ENCODE measurements at places on chromosomes 5 and 9. TPM values are rescaled to one million over a fixed set of nuclear protein-coding genes. Genes with fewer than 3 reads are reported as not detected.

DNA sequence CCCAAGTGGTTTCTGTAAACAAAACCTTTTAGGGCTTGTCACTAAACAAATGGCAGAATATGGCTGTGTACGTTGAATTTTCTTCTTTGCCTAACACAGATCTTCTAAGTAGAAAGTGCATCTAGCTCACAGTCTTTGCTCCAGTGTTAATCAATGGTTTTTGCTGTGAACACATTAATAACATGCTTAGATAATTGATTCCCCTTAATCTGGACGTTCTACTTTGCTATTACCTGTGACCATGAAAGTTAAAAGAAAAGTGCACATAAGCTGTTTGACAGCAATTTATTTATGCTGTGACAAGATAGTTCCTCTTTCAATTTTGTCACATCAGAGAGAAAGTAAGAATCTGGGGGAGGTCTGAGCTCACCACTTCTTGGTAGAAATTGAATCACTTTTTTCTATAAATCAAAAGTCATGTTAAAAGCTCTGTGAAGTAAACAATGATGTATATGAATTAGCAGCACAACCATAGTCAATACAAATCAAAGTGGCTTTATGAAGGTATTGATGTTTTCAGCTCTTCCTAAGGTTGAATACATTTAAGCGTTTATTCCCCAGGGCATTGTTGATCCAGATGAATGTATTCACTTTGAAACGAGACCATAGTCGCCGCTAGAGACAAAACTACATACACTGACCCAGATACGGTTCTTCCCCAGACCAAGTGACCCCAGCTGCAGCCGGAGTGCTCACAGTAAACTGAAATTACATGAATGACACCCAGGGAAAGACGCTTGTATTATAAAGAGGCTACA, 174.6 kb upstream of the ZNF608 start:
- no peak for DNase-seq

DNA sequence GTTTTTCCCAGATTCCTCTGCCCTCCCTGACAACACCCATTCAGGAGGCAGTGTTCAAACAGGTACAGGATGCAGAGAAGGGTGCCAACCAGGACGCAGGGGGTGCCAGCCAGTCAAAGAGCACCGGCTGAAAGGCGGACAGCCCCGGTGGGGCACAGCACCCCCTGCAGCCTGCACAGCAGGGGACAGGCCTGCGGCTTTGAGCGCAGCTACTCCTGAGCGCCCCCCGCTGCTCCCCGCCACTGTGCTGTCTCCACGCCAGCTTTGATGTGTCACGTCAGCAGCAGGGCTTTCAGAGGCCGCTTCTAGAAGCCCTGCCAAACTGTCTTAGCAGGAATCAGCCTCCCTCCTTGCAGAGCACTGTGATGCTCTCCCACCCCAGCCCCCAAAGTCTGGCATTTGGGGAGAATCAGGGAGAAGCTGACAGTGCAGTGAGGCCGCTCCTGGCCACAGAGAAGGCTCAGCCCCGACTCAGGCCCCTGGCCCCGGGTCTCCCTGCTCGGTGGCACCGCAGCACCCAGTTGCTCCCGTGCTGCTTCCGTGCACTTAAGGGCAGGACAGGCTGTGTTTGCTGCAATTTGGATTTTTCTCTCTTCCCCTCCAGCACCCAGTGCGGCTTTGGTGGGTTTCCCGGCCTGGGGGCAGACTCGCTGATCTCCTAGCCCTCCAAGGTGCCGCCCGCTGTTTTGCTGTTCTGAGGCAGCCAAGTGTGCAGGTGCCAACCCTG, 20.3 kb downstream of the AK8 start:
- no peak for DNase-seq

DNA sequence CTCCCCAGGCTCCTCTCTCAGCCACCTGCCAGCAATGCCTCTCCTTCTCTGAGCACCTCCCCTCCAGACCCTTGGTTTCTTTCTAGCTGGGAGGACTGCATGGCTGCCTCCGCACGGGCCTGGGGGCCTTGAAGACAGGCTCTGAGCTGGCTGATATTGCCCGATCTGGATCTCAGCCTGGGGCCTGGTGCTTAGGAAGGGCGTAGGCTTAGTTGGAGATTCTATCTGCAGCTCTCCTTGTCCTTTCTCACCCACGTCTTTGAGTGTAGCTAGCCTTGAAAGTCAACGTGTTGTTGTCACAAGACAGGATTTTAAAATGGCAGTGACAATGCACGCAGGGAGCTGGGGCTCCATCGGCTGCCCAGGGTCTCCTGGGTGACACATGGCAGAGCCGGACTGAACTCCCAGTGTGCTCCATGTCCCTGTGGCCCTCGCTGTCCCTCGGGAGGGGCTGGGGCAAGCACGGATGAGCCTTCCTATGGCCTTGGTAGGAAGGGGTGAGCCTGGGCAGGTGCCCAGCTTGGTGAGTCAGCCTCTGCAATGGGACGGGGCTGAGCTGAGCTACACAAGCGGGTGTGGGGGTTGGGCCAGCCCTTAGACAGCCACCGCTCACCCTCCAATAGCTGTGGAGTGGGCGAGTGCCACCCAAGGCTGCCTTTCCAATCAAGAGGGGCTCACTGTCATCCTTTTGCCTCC, 9.4 kb downstream of the ADAMTSL2 start:
- DNase-seq: no peak

DNA sequence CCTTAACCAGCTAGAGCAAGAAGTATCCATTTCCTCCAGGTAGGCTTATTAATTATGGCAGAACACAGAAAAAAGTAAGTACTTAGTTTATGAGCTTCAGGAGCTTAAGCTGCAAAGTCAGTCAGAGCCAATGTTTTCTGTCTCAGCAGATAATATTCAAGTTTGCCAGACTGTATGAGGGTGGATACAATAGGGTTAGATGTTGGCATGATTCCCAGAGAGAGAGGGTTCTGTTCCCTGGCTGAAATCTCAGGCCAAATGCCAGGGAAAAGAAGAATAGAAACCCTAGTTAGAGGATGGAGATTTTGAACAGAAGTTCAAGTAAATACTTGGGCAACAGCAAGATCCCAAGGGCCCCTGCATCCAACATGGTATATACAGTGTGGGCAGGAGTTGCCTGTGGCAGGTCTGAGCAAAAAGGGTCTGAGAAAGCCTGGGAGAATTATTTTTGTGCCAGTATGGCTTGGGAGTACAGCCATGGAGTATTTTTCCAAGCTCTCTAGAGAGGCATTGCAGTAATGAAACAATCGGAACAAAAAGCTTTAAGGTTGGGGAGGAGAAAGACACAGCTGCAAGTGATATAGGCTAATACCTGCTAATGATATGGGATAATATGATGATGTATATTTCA, 31.0 kb upstream of the ISOC1 start:
- no peak for DNase-seq

Gene FBP1
- polyA plus RNA-seq: 7.9 TPM

GRCh38 chr5:156515803-156516360, 188.9 kb downstream of the SGCD start:
- DNase-seq: no peak

DNA sequence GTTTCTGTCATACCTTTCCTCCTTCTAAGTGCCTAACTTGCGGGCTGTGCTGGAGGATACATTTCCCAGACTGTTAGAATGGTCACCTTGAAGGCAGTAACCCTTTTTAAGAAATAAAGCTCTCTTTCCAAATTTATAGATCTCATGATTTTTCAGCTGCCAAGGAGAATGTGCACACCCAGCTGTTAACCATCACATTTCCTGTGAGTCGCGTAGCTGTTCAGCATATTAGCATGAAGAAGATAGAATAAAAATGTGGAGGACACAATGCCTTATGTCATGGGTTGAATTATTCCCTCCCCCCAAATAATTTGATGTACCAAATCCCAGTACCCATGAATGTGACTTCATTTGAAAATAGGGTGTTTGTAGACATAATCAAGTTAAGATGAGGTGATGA, 729.4 kb downstream of the MTRR start:
- no peak for DNase-seq

Gene SLC24A2
- polyA plus RNA-seq: 0.03 TPM

GRCh38 chr9:108857572-108857971, 1.8 kb upstream of the ACTL7B start:
- no peak for DNase-seq

- no peak for DNase-seq
Measured at GRCh38 chr5:112862085-112862484, 998 bp downstream of the SRP19 start.

Gene OR1L8
- polyA plus RNA-seq: 0.38 TPM

GRCh38 chr5:16970260-16970659, 34.2 kb upstream of the MYO10 start:
- peak; percentile 1 for DNase-seq

DNA sequence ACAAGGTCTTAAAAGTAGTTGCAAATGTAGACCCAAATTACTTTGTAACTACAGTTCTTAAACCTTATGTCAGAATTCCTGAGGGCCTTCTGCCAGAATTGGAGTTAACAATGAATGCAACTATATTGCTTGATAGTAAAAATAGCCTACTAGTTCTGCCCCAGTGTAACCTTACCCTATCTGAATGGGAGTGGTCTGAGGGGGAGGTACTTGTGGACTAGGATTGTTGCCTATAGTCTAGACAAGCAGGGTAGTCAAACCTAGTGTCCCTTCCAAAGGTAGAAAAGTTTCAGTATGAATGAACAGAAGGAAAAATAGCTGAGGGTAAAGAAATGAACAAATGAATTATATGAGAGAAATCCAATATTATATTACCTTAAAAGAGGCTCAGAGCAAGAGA, 242.2 kb downstream of the PJA2 start:
- no peak for DNase-seq

Gene SCGB3A1
- polyA plus RNA-seq: 1.7 TPM

Gene TAF7
- polyA plus RNA-seq: 91.1 TPM

- no peak for DNase-seq
Measured at GRCh38 chr5:137833463-137833862, 34.2 kb upstream of the MYOT start.

GRCh38 chr5:142680605-142681259, 5.2 kb downstream of the FGF1 start:
- no peak for DNase-seq

DNA sequence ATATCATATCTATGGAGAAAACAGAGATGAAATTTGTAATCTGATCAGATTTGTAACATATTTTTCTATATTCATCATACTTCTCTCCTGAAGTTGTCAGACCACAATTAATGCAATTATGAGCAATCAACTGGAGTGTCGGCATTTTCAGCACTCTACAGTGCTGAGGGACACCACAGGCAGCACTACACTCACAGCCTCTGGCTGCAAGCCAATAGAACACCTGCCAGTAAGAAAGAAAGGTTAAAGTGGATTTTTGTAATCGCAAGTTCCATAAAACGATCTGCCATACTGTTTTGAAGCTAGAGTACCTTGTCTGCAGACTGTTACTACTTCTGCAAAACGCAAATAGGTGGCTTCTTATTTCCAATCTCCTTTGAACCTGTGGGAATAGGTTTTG, 147.6 kb downstream of the ADAMTS6 start:
- no peak for DNase-seq

DNA sequence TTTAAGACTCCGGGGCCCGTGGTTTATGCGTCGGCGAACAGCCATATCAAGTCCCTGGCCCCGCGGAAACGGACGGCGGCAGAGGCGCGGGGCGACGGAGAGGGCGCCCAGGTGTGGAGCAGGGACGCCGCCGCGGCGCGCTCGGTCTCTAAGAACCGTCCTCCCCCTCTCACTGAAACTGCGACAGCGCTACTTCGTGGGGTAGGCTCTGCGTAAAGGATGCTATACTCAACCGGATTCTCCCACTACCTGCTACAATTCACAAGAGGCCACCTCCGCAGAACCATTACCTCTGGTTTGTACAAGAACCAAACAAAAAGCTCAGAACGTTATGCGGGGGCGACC, 404 bp downstream of the MRNIP start:
- peak; percentile 89 for DNase-seq

GRCh38 chr5:65721720-65722574, at the start of the genes NLN and SGTB:
Gene NLN, plus strand, starts transcription at chr5:65722205. Its CDS starts 169 bp downstream, at chr5:65722374.
Gene SGTB, minus strand, starts transcription at chr5:65722109. Its CDS starts 1,302 bp downstream, at chr5:65720807.
- peak; percentile 98 for DNase-seq

DNA sequence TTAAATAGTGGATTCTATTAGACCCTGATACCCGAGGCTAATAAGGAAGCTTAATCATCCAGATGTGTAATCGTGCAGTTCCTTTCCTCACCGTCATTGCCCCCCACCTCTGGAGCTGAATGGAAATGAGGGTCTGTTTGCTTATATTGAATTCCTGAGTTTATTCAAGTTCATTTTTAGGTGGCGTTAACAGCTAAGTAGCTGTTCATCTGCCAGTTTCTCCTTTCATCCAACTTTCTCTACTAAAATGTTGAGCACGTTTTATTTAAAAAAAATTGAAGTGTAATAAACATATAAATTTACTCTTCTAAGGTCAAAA, 291.0 kb downstream of the DOCK8 start:
- DNase-seq: no peak

- DNase-seq: no peak
Measured at GRCh38 chr9:38284039-38284575, 108.4 kb upstream of the ALDH1B1 start.

Gene SLC9A3
- 1.8 TPM for polyA plus RNA-seq

DNA sequence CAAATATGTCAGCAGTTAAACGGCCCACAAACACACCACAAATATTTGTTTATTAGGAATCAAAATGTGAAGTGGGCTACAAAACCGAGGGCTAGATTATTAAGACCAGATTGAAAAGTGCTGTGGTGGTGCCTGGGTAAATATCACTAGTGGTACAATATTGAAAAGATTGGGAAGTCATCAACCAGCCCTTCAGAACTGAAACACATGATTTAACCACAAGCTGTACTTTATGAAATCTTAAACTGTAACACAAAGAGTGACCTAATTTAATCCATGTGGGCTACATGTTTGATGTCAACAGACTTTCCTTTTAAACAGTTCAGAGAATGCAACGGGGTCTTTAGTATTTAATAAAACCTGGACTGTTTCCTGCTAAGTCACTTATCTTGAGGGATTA, 182.3 kb downstream of the SPATA31D1 start:
- DNase-seq: no peak

DNA sequence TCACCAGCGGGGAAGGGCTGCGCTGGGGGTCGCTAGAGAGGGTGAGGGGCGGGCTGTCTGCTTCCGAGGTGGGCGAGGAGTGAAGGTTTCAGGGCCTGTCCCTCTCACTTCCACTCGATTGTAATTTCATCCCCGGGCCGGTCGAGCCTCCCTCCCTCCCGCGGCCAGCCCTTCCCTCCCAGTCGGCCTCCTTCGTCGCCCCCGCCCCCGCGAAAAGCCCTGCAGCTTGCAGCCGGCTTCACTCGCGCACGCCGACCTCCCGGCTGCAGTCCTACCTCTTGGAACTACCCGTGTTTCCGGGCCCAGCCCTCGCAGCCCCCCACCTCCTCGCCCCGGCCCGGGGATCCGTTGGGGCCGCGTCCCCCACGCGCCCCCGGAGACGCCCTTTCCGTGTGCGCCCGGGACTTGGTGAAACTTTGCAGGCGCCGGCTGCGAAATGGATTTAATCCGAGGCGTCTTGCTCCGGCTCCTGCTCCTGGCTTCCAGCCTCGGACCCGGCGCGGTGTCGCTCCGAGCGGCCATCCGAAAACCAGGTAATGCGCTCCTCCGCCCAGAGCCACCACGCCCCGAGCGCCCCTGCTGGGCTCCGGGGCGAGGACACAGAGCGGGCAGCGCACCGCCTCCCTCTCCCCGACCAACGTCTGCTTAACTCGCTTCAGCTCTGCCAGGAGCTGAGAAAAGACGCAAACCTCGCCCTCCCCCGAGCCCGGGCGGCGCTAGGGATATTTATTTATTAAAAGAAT, at the start of gene EGFLAM:
TSS of gene EGFLAM (plus strand) at position 241 of the 743 bp plus-strand sequence. CDS start at position 437, 196 bp downstream.
- DNase-seq: no peak

- no peak for DNase-seq
Measured at GRCh38 chr9:84212982-84213381, 127.6 kb downstream of the SLC28A3 start.
